ENCODE measurements at places on chromosomes 4 and X. TPM values are rescaled to one million over a fixed set of nuclear protein-coding genes. Genes with fewer than 3 reads are reported as not detected.

DNA sequence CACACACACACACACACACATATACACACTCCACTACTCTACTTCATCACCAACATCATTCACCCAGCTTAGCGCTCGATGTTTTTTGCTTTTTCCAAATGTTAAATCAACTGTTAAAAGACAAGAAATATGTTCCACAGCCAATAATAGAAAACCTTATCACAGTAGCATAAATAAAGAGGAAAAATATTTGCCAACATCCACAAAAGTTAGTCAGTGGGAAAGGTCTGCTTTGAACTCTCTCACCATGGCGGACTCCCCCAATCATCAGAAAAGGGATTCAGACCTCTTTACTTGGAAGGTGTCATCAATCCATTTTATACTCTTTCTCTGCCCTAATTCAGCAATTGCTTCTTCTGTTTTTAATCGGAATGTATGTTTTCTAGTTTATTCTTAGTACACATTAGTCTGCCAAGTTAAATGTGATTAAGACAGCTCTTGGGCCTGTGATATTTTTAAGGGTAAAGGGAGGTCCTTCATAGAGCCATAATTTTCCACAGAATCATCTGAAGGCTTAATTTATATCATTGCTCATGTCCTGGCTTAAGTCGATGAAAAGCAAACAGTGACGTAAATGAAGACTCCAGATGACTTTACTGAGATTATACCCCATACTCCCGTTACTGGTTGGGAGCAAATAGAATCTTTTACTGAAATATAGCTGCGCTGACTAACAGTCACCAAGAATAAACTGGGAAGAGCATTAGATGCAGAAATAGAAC is 29.7 kb upstream of the LGI2 start:
- DNase-seq: no peak

GRCh38 chr4:120622601-120623000 is 299.9 kb downstream of the PRDM5 start:
- DNase-seq: no peak

DNA sequence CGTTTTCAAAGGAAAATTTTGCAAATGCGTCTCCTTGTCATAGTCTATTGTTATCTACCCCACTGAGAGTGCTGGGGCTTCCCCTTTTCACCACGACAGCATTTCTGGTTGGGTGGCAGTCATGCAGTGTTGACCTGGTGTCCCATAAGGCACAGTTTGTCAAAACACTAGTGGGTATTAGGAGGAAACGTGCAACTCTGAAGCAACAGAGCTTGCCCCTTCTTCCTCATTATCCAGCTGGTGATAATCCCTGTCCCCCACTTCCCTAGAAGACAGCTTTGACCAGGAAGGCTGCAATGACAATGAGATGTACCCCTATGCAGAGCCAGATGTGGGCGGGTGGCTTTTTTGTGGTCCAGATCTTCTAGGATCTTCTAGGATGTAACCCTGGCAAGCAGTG is 1.8 kb downstream of the TBC1D1 start:
- DNase-seq: no peak

- no peak for DNase-seq
Measured at GRCh38 chr4:71020611-71021010, 27.2 kb downstream of the DCK start.

DNA sequence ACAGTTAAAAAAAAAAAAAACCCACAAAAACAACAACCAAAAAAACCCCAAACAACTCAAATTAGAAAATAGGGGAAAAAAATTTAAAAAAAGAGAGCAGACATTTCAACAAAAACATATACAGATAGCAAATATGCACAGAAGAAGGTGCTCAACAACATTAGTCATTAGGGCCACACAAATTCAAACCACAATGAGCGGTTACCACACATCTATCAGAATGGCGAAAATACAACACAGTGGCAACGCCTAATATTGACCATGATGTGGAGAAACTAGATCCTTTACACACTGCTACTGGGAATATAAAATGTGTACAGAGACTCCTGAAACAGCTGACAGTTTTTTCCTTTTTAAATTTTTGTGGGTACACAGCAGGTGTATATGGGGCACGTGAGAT is 19.4 kb downstream of the LYAR start:
- no peak for DNase-seq

- no peak for DNase-seq
Measured at GRCh38 chrX:54934890-54935289, 14.3 kb downstream of the TRO start.

DNA sequence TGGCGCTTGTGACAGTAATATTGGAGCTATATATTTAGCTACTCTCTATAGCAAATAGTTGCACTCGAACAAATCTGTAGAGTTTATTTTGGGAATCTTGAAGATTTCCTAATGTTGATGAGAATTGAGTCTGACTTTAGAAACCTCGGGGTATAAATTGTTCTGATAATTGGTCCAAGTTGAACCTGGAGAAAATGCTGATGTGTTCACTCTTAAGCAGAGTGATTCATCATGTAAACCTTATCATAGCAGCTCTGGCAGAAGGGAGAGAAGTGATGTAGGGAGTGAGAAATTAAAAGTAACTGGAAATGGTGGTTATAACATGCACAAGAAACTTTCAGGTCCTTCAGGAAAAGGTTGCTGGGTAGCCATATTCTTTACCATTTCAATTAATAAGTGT is 16.4 kb upstream of the SLC4A4 start:
- DNase-seq: no peak

- DNase-seq: no peak
Measured at GRCh38 chr4:178395798-178396197, 953.6 kb upstream of the AGA start.

GRCh38 chr4:189050643-189051042 is 890.0 kb upstream of the FRG1 start:
- DNase-seq: no peak

- no peak for DNase-seq
Measured at GRCh38 chrX:141314441-141314840, 72.1 kb upstream of the SPANXC start.

Gene ARMCX1
- total RNA-seq: 24.8 TPM

Gene TLR3
- 9.1 TPM for total RNA-seq

Gene CITED1
- total RNA-seq: 1.6 TPM

Gene PLAC8
- 1.6 TPM for total RNA-seq

Gene ARSJ
- 3.1 TPM for total RNA-seq

Gene FHIP1A
- total RNA-seq: 13.9 TPM

Gene TMEM156
- not detected for total RNA-seq

Measured in mesothelial cell of epicardium (in vitro differentiated cells).